ENCODE measurements at places on chromosomes 4 and X. TPM values are rescaled to one million over a fixed set of nuclear protein-coding genes. Genes with fewer than 3 reads are reported as not detected.
A peak's percentile ranks its signal among the peaks of the same experiment; 100 is the strongest.

FABP2 gene
- not detected for polyA plus RNA-seq

- DNase-seq, result no peak
Observed at GRCh38 chr4:4613641-4614286, 71.9 kb upstream of the STX18 start.

GRCh38 chrX:130012683-130013082, 30.2 kb downstream of the BCORL1 start:
- no peak for DNase-seq

DNA sequence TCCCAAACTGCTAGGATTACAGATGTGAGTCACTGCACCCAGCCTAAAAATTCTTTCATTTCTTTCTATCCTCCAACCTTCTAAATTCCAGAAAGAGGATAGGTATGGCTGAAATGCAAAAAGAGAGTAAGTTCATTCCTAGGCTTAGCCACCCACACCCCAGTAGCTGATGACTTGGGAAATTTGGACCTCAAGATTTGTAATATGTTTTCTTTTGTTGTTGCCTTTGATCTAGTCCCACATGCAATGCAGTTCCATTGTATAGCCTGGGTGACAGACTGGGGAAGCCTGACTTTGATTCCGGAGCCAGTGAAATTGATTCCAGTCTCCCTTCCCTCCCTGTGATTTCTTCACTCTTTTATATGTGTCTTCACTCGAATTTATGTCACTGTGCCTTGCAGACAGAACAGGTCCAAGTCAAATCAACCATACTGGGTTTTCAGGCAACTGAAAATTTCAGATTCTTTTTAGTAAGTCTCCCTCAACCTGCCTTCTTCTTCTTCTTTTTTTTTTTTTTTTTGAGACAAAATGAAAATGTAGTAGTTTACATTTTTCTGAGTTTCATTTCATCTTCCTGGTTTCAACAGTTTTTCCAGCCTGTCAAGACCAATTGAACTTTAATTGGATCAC, 176.2 kb upstream of the RBPJ start:
- no peak for DNase-seq

GRCh38 chrX:72245461-72246089, 6.7 kb upstream of the ERCC6L start:
- DNase-seq, result peak; percentile 14

- DNase-seq, result no peak
Observed at GRCh38 chr4:15148199-15148598, 145.9 kb downstream of the CPEB2 start.

- no peak for DNase-seq
Observed at GRCh38 chr4:155060419-155060818, 148.0 kb upstream of the NPY2R start.

UNC5C gene
- not detected for polyA plus RNA-seq

DNA sequence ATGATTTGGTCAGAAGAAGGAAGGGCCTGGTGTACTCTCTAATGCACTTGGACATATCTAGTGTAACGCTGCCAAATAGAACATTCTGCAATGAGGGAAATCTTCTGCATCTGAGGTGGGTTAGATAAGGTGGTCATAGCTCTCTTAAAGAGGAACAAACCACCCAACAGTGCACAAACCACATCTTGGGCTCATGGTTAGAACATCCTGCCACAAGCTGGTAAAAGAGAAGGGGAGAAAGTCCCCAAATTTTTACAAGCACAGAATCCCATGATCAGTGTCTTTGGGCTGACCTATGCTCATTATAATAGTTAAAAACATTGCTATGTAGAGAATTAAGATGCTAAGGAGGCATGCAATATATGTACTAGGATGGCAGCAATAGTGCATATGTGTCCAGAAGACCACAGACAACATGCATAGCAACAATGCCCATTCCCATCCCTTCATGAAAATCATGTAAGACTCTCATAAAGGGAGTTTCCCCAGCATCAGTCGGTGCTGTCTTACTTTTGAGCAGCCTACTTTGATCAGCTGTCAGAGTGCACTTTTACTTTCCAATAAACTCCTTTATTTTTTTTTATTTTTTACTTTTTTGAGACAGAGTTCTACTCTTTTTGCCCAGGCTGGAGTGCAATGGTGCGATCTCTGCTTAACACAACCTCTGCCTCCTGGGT, 99.7 kb upstream of the SLC7A11 start:
- DNase-seq, result peak; percentile 9

BCORL1 gene
- 0.58 TPM for polyA plus RNA-seq

DNA sequence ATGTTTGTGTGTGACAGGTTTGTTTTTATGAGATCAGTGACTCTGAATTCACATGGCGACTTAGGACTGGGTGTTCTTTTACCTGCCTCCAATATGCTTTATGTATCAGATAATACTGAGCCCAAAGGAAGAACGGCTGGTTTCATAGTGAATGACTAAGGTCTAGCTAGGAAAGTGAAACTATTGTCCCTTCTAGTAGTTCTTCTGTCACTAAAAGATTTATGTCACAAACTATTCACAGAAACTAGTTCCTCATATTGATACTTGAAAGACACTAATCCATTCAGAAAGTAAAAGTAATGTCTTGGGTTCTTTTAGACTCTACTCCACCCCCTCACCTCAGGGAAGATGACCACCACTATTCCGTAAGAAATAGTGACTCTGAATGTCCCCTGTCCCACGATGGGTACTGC, 81.7 kb downstream of the EGF start:
- DNase-seq, result no peak

DNA sequence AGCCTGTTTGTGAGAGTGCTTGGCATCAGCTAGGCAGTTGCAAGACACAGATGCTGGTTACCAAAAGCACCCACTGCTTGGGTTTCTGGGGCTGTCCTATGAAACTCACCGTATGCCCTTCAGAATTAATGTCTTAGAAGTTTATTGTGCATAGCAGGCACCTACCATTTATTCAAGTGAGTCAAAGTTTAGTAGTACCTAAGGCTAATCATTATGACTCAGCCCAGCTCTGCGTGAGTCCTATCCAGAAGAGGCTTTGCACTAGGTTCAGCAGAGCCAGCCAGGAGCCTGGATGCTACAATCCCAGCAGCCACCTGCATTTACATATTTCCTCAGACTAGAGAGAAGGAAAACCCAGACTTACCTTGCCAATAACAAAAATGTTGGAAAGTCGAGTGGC, 4.2 kb downstream of the RPS4X start:
- no peak for DNase-seq

DNA sequence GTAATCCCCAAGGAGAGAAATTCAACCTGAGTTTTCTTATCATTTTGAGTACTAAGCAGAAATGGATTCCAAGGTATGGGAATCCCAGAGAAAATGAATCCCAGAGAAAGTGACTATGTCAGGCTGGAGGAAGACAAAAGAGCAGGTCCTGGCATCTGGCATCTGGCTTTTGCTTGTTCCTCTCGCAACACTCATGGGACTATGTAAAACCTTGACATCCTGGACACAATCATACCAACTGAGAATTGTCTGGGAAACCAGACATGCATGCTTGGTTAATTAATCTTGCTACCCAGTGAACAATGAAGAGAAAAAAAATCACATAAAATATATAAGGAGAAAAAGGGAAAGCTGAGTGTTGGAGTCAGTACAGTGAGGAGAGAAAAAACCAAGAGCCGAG, 12.9 kb downstream of the DCAF8L1 start:
- no peak for DNase-seq

DNA sequence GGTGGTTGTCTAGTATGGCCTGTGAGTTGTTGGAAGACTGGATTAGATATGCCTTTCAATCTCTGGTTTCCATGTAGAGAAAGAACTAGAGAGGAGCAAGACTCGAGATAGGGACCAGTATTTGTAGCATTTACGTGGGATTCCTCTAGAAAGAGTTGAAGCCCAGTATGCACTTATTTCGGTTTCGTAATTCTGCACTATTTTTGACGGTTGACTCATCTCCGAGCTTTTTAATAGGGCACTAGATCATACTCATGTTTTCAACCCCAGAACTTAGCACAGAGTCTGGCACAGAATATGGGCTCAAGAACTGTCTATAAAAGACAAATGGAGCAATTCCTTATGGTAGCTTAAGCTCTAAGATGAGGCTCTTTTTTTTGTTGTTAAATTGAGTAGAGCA, 15.7 kb downstream of the HELT start:
- no peak for DNase-seq

ASB9 gene
- polyA plus RNA-seq, result not detected

SNCA gene
- polyA plus RNA-seq, result 2.2 TPM

GRCh38 chr4:23337292-23337691, 552.6 kb downstream of the PPARGC1A start:
- DNase-seq, result no peak

DNA sequence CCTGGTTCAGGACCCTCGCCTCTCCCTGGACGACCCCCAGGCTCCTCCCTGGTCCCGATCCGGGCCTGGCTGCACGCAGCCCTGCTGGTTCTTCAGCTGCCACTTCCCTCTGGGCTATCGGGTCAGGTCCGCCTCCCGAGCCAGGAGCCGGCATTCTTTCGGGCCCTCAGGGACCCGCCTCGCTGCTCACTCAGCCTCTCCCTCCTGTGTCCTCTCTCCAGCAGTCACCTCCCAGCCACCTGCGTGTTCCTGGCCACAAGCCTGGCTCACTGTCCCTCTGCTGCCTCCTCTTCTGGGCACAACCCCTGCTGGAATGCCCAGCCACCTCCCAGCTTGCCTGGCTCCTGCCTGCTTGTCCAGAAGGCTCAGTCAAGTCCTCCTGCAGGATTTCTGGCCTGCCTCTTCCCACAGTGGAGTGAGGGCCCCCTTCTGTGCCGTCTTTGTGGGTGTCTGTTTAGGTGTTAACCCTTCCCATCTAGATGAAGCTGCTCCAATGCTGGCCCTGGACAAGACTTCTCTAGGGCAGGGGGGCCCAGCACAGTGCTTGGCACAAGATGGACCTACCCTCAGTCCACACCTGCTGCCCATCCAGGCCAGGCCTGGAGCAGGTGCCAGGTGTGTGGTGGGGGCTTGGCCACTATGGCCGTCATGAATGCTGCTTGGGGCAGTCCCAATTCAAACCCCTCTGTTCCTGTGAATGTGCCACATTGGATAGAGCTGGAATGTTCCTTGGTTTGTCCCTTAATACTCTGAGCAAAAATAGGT, 2.2 kb downstream of the WFS1 start:
- DNase-seq, result no peak

- no peak for DNase-seq
Observed at GRCh38 chrX:22278375-22278774, 5.7 kb downstream of the CBLL2 start.

TBC1D8B gene
- 0.63 TPM for polyA plus RNA-seq

DNA sequence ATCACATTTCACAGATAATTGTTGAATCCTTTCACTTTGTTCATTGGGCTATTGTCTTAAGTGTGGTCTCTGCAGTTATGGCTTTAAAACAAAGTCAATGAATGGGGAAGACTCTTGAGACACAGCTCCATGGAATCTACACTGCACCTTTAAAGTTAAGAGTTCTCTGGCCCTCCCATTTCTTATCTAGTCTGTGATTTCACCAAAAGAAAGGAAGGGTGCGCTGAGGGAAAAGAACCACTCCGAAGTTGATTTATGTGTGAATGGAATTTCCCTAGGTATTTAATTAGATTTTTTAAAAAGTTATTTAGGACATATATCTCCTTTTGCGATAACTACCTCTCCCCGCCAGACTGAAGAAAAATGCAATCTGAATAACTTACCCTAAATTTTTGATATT, 2.5 kb downstream of the SEPTIN11 start:
- DNase-seq, result no peak

ANTXR2 gene
- 53.0 TPM for polyA plus RNA-seq

NEXMIF gene
- polyA plus RNA-seq, result not detected

IL1RAPL2 gene
- not detected for polyA plus RNA-seq

PAGE2 gene
- not detected for polyA plus RNA-seq

DNA sequence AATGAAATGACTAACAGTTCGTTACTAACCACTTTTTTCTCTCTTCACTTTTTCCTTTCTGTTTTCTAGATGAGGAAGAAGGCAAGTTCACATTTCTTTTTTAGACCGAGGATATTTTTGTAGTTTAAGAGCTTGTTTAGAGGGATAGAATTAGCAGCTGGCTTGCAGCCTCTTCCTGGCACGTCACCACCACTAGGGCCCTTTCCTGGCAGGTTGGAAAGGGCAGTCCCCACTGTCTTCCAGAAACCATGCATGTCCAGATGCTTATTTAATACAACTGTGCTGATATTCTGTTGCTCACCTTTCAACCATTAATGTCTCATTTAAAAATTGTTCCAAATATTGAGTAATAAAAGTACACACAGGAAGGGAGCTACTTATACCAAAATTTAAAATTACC, 209.5 kb upstream of the PACRGL start:
- no peak for DNase-seq

FBXW7 gene
- polyA plus RNA-seq, result 43.7 TPM

RAB39B gene
- polyA plus RNA-seq, result 5.1 TPM

GRCh38 chr4:42547805-42548204, 109.1 kb downstream of the ATP8A1 start:
- DNase-seq, result no peak

HSFX4 gene
- not detected for polyA plus RNA-seq

- DNase-seq, result no peak
Observed at GRCh38 chr4:55393461-55394320, 2.1 kb upstream of the TMEM165 start.

GRCh38 chr4:159126716-159127115, 23.8 kb downstream of the RAPGEF2 start:
- no peak for DNase-seq

NUDT10 gene
- polyA plus RNA-seq, result not detected

FAM120C gene
- 6.0 TPM for polyA plus RNA-seq

DNA sequence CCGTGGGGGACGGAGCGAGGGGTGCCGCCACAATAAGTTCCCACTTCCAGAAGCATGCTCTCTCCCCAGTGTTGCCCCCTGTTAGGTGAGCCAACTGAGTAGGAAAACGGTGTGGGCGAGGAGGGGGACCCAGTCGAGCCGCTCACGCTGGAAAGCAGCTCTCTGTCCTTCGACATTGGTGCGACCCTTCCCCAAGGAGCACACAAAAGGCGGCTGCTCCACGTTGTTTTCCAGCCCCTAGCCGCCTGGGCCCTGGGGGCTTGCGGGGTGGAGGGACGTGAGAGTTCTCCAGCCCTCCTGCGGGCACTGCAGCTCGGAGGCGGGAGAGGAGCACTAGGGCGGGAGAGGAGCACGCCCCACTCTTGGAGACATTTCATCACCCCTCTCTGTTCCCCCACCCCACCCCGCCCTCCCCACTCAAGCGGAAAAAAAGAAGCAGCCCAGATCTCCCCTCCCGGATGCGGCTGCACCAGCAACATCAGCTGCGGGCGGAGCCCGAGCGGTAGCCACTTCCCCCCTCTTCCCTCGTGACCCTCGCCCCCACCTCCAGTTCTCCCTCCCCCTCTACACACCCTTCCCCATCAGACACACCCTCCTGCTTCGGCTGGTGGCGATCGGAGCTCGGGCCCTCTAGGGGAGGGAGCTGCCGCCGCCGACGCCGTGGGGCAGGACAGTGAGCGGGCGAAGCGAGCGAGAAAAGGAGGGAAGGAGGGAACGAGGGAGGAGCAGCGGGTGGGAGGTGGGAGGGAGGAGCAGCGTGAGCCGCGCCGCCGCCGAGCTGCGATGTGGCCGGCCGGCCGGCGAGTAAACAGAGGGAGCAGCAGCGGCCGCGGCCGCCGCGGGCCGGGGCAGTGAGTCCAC, at the start of gene DOCK11:
Gene DOCK11, plus strand, starts transcription at position 755 of the 861 bp plus-strand sequence. CDS start 157 bp downstream, outside the sequence.
- DNase-seq, result peak; percentile 84

Data from naive B cell (primary cell).